ENCODE measurements at places on chromosomes 2 and 18.

DNA sequence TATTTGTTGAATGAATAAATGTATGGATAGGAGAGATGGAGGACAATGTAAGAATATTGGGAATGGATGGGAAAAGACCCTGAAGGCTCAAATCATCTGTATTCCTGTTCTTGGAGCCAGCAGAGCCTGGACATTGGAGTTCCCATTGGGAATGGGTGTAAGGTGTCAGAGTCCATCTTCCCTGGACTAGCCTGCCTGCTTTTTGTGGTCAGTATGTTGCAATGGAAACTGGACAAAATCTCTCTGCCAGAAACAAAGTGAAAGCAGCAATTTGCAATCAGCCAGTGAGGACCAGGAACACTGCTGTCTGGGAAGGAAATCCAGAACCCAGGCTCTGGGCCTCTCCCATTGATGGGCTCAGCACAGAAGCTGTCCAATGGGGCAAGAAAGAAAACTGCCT, 83.5 kb upstream of the SKOR2 start:
- no peaks in the 10 kb centered on the region for H3K4me1 ChIP-seq
- H3K27ac ChIP-seq = no peak overlapping the region
- H3K4me3 ChIP-seq = no peak overlapping the region
- H3K36me3 ChIP-seq = no peaks in the 10 kb centered on the region
- peaks cover 6% of the 10 kb centered on the region for H3K27me3 ChIP-seq
- DNase-seq = no peak

DNA sequence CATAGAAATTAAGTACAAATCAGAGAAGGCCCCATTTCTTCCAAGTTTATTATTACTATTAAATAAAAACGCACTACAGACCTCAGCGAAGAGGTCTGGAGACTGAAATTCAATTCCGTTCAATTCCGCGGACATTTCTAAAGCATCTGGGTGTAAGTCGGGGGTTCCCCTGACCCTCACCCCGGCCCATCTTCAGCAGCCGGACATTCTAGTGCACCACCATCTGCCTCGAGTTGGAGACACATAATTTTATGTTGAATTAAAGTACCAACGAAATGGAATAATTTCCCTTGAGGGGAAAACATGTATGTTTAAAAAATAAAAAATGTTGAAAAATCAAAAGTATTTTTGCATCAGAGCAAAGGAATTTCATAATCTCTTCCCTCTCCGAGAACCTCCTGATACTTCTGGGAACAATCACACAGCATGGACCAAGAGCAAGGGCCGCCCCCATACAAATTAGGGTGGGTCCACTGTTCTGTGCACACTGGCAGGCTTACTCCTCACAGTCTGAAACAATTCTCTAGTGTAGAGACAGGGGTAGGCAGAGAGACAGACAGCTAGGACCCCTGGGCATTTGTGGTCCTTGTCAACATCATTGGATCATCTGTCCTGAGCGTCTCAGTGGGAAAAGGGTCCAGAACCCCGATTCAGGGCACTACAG, 29.3 kb downstream of the MBP start:
- H3K4me3 ChIP-seq = peak overlapping the region; percentile 72
- DNase-seq = no peak
- peak overlapping the region; percentile 99 for H3K27ac ChIP-seq
- H3K4me1 ChIP-seq = peaks cover 98% of the 10 kb centered on the region
- H3K36me3 ChIP-seq = peaks cover 53% of the 10 kb centered on the region
- H3K27me3 ChIP-seq = no peaks in the 10 kb centered on the region

DNA sequence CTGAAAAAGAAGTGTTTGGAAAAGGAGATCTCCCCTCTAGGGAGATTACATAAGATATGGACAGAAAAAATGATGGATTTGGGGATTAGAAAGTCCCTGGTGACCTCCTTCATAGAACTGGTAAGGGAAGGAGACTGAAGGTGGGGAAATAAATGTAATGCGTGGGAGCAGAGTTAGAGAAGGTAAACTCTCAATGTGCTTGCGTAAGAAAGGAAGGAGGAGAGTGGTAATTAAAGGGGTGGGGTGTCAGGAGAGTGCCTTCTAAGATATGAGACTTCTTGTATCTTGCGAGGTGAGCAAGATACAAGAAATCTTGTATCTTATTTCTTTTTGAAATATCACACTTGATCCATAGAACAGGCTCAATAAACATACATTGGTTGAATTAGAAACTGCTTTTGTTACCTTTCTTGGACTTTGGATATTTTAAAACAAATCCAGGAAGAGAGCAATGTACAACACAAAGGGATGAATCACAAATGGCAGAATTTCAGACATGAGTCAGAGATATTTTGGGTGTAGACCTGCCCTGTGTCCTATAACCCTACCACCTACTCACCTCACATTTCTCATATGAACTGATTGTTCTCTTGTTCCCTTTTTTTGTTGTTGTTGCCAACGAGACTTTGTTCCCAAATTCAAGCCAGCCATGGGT, 342.4 kb downstream of the INSIG2 start:
- no peak overlapping the region for H3K4me3 ChIP-seq
- no peak overlapping the region for H3K27ac ChIP-seq
- peaks cover 9% of the 10 kb centered on the region for H3K27me3 ChIP-seq
- DNase-seq = no peak
- H3K4me1 ChIP-seq = no peaks in the 10 kb centered on the region

DNA sequence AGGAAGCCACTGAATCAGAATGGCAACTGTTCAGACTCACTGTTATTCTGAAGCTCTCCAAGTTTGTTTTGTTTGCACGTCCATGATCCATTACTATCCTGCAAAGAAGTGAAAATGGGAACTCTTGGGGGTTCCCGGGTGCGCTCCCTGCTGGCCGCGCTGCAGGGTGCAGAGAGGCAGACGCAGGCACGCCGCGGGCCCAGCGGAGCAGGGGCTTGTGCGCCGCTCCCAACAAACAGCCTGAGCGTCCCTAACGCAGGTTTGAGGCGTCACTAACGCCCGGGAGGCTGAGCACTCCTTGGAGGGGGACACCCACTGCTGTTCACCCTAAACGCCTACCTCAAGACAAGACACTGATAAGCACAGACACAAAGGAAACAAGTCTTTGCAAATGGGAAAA, 14.3 kb upstream of the PIEZO2 start:
- H3K36me3 ChIP-seq = no peaks in the 10 kb centered on the region
- peaks cover 4% of the 10 kb centered on the region for H3K27me3 ChIP-seq
- H3K4me1 ChIP-seq = no peaks in the 10 kb centered on the region
- no peak overlapping the region for H3K27ac ChIP-seq
- no peak for DNase-seq
- H3K4me3 ChIP-seq = no peak overlapping the region

GRCh38 chr2:52862801-52863200, 904.8 kb upstream of the CHAC2 start:
- H3K27me3 ChIP-seq = no peaks in the 10 kb centered on the region
- no peak for DNase-seq
- no peaks in the 10 kb centered on the region for H3K36me3 ChIP-seq
- H3K4me3 ChIP-seq = no peak overlapping the region

DNA sequence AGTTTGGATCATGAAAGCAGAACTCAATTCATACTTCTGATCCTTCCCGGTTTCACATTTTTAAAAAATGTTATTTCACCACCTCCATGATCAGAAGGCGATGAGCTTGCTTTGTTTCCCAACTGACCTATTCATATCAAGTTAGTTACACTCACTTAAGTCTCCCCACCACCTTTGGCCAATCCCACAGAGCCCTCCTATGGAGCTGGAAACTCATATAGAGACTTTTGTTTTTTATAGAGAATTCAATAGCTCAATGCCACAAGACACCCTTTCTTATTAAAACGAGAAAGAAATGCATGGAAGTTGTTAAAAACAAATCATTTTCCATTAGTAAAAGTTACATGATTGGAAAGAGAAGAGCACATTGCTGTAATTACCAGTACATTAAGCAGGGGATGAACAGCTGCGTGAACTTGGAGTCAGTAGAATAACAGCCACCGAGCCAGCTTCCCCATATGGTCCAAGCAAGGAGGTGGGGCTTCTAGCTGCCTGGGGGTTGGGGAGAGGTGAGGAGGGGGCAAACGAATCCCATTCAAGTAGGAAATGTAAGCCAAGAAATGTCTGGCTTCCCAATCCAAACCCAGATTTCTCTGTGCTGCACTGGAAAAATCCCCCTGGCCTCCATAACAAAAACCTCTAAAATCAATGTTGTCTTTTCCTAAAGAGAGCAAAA, 614.5 kb downstream of the IRS1 start:
- no peaks in the 10 kb centered on the region for H3K4me1 ChIP-seq
- H3K4me3 ChIP-seq = no peak overlapping the region
- DNase-seq = no peak
- H3K27ac ChIP-seq = no peak overlapping the region

DNA sequence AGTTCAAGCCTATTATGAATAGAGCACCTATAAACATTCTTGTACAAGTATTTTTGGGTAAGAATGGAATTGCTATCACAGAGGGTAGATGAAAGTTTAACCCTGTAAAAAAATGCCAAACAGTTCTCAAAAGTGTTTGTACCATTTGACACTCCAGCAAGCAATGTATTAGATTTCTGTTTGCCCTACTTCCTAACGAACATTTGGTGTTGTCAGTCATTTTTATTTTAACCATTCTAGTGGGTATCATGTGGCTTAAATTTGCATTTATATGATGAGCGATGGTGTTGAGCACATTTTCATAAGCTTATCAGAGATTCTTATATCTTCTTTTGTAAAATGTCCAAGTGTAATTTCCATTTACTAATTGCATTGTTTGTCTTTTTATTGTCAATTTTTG, 608.2 kb upstream of the ACVR2A start:
- H3K27me3 ChIP-seq = no peaks in the 10 kb centered on the region
- H3K4me1 ChIP-seq = peaks cover 2% of the 10 kb centered on the region
- no peaks in the 10 kb centered on the region for H3K36me3 ChIP-seq
- no peak overlapping the region for H3K4me3 ChIP-seq
- no peak overlapping the region for H3K27ac ChIP-seq
